A549 treated with RU486 at 1 μM for 4 hours (cell line): ENCODE measurements at places on chromosomes 12 and 14. TPM values are rescaled to one million over a fixed set of nuclear protein-coding genes. Genes with fewer than 3 reads are reported as not detected.

SLC39A2 gene
- not detected in 5 replicates for total RNA-seq

TAS2R31 gene
- total RNA-seq: 0.14 to 0.33 TPM (median 0.18 TPM) in 4 of 5 replicates, not detected in the other

REM2 gene
- total RNA-seq: 0.22 to 0.46 TPM (median 0.37 TPM) in 5 replicates

OVCH1 gene
- not detected in 5 replicates for total RNA-seq

ARMH4 gene
- total RNA-seq: 0.30 to 0.99 TPM (median 0.55 TPM) in 5 replicates

PLEKHD1 gene
- 0.03 to 0.05 TPM (median 0.04 TPM) in 3 of 5 replicates, not detected in the others for total RNA-seq

IL26 gene
- not detected in 5 replicates for total RNA-seq

FAM222A gene
- 3.8 to 7.3 TPM (median 5.8 TPM) in 5 replicates for total RNA-seq

KRT7 gene
- 3,887 to 4,969 TPM (median 4,700 TPM) in 5 replicates for total RNA-seq

ITGB7 gene
- 0.23 to 0.59 TPM (median 0.45 TPM) in 5 replicates for total RNA-seq

RFX4 gene
- 0.05 TPM in 1 of 5 replicates, not detected in the others for total RNA-seq

CIROP gene
- total RNA-seq: not detected in 5 replicates

HNRNPA1 gene
- 1,552 to 2,740 TPM (median 1,607 TPM) in 5 replicates for total RNA-seq

GLT8D2 gene
- total RNA-seq: 0.18 to 0.74 TPM (median 0.30 TPM) in 4 of 5 replicates, not detected in the other

VRK1 gene
- total RNA-seq: 25.0 to 53.0 TPM (median 26.6 TPM) in 5 replicates

OTUB2 gene
- total RNA-seq: 3.7 to 6.8 TPM (median 4.3 TPM) in 5 replicates

ZNF891 gene
- total RNA-seq: 0.21 to 0.44 TPM (median 0.42 TPM) in 5 replicates

DTD2 gene
- total RNA-seq: 13.0 to 22.3 TPM (median 17.8 TPM) in 5 replicates

TSPAN11 gene
- total RNA-seq: 0.03 to 0.14 TPM (median 0.04 TPM) in 4 of 5 replicates, not detected in the other

SLC41A2 gene
- 17.1 to 27.0 TPM (median 22.0 TPM) in 5 replicates for total RNA-seq

SLCO1C1 gene
- not detected in 5 replicates for total RNA-seq

FRMD6 gene
- total RNA-seq: 22.9 to 39.9 TPM (median 30.6 TPM) in 5 replicates

CAPZA3 gene
- total RNA-seq: not detected in 5 replicates

PIWIL1 gene
- total RNA-seq: not detected in 5 replicates

ADAM20 gene
- not detected in 5 replicates for total RNA-seq

PCED1B gene
- 46.0 to 53.9 TPM (median 49.8 TPM) in 5 replicates for total RNA-seq

CPNE6 gene
- not detected in 5 replicates for total RNA-seq

TUNAR gene
- total RNA-seq: not detected in 5 replicates

TMEM52B gene
- 0.05 to 0.18 TPM (median 0.13 TPM) in 4 of 5 replicates, not detected in the other for total RNA-seq

SERPINA1 gene
- total RNA-seq: 0.45 to 3.1 TPM (median 0.61 TPM) in 5 replicates

FGF6 gene
- not detected in 5 replicates for total RNA-seq

PELI2 gene
- total RNA-seq: 0.32 to 2.5 TPM (median 1.3 TPM) in 5 replicates
